CD4-positive, alpha-beta T cell treated with Interferon alpha-2 for 1 hour (primary cell): ENCODE measurements at places on chromosomes 1 and 21.

DNA sequence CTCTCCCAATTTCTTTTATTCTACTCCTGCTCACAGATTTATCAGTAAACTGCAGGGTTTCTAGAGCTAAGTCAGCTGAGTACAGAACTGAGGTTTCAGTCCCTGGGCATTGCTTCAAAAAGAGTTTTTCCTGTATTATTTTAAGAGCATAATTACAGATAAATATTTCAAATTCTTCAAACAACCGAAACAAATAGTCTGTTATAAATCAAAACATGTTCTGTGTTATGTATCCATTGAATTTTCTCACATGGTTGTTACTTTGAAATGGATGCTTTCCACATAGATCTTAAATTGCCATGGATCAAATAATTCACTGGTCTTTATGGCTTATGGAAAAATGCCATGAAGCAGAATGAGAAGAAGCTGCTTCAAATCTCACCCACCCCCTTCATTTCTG is 64.5 kb downstream of the LRRC8C start:
- no peak for DNase-seq

DNA sequence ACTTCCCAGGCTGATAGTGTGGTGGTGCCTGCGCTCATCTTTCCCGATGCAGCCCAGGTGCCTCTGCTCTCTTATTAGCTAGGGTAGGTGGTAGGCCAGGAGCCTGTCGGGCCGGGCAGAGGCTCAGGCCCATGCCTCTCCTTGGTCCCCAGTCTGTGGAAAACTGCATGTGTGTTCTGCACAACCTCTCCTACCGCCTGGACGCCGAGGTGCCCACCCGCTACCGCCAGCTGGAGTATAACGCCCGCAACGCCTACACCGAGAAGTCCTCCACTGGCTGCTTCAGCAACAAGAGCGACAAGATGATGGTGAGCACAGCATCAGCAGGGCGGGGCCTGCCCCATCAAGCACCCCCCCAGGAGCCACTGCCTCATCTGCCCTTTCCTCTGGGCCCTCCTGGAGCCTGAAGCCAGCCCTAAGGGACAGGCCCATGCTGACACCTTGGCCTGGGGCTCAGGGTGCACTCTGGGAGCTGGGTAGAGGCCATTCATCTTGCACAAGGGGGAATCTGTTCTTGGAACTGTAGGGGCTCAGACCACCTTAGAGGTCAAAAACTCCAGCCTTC is 38.6 kb downstream of the PKP1 start:
- no peak for DNase-seq

- DNase-seq, result no peak
These were observed 33.8 kb downstream of the THAP3 start for GRCh38 chr1:6658359-6659060.

GRCh38 chr1:210232511-210233215 is at the start of gene SERTAD4:
SERTAD4 (plus strand) TSS chr1:210232796; CDS start chr1:210237961, 5,165 bp downstream.
- DNase-seq, result no peak

DNA sequence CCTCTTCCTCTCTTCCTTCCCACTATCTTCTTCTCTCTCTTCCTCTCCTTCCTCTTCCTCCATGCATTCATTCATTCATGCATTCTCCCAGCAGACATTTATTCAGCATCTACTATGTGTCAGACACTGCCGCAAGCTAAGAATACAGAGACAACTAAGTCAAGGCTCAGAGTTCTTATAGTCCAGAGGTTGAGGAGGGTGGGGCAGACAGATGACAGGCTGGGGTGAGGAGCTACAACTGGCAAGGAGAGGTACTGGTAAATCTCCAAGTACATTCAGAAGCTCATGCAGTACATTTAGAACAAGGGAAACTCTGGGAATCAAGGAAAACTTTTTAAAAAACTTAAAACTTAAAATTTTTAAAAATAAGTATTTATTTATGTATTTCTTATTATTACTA is 56.4 kb upstream of the FMOD start:
- no peak for DNase-seq

DNA sequence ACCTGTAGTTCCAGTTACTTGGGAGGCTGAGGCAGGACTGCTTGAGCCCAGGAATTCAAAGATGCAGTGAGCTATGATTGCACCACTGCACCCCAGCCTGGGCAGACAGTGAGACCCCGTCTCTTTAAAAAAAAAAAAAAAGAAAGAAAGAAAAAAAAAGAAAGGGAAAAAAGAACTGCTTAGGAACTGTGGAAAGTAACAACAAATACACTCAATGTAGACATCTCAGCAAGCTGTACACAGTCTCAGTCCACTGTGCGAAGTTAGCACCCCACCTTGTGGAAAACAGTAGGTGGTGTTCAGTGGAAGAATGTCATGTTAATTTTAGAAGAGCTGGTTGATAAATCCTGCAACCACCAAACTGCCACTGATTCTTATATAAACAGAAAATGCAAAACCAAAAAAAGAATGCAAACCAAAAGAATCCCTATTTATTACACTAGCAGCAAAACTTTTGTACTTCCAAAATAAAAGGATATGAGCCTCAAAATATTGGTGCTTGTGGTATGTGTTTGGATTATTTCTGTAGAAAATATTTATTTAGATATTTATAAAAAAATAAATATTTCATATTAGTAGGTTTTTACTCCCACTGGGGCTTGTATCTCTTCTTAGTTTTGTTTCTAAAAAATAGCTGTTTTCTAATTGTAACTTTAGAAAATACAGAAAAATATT is 31.1 kb downstream of the ALG14 start:
- DNase-seq, result peak; percentile 10

DNA sequence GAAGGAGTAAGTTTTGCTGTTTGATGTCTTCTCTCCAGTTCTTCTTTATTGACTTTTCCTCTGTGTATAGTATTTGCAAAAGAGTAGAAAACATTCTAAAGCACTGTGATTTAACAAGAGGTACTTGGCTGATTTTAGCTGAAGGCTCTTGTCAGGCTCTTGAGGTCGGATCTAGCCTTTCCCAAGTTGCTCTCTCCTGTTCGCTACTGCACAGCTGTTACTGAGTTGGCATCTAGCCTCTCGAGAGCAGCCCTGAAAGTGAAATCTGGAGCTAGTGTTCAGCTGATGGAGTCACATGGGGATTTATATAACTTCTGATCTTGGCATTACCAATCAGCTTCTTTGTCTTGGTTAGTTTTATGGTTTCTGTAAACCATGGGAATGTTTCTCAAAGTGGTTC is 193.1 kb downstream of the RYR2 start:
- DNase-seq, result no peak

DNA sequence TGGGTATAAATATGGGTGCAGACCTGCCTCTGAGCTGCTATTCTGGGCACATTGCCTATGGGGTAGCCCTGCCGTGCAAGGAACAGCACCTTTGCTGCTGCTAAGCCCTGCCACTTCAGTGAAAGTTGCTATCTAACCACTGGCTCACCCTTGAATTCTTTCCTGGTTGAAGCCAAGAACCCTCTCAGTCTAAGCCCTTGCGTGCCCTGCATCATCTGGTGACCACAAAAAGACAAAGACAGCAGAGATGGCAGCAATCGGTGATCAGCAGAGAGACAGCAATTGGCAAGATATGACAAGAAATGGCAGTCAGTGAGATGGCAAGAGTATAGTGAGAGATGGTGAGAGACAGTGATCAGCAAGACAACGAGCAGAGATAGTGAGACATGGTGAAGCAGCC is 418.3 kb downstream of the MATN1 start:
- DNase-seq, result no peak

- DNase-seq, result no peak
These were observed 56.9 kb upstream of the LBR start for GRCh38 chr1:225484657-225485214.

- no peak for DNase-seq
These were observed 379.8 kb upstream of the RUNX1 start for GRCh38 chr21:35428937-35429336.

- no peak for DNase-seq
These were observed 309.3 kb downstream of the DISC1 start for GRCh38 chr1:231935856-231936255.

DNA sequence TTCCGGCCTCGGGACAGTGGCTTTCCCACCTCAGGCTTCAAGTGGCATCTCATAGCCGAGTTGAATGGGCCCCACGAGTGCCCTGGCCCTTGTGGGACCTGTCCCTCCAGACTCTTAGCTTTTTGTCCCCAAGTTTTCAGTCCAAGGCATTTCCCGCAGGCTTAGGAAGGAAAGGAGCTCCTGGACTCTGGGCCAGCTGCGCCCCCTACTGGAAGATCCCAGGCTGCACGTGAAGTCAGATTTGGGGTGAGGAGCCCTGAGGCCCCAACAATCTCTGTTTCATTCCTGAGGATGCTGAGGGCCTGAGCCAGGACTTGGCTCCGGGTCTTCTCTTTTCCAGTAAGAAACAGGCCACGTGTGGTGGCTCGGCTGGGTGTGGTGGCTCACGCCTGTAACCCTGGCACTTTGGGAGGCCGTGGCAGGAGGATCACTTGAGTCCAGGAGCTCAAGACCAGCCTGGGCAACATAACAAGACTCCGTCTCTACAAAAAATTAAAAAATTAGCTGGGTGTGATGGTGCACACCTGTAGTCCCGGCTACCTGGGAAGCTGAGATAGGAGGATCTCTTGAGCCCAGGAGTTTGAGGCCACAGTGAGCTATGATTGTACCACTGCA is 67.4 kb downstream of the ARHGEF10L start:
- peak; percentile 47 for DNase-seq

GRCh38 chr1:208202333-208202995 is 41.7 kb downstream of the PLXNA2 start:
- DNase-seq, result no peak

- peak; percentile 5 for DNase-seq
These were observed 3.3 kb downstream of the CNST start for GRCh38 chr1:246569248-246570238.

DNA sequence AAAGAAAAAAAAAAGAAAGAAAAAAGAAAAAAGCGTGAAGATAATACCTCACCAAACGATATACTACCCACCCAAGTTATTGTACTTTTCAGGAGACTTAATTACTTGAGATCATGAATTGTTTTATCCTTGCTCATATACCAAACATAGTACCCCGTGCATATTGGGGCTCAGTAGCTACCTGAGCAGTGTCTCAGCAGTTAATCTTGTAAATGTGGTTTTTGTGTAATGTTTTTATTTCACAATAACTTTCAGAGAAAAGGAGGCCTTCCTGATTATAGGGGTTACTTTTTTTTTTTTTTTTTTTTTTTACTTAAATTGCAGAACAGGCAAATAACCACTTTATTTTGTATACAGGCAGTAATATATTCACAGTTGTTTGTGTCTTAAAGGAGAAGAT is 80.3 kb downstream of the OSBPL9 start:
- no peak for DNase-seq

DNA sequence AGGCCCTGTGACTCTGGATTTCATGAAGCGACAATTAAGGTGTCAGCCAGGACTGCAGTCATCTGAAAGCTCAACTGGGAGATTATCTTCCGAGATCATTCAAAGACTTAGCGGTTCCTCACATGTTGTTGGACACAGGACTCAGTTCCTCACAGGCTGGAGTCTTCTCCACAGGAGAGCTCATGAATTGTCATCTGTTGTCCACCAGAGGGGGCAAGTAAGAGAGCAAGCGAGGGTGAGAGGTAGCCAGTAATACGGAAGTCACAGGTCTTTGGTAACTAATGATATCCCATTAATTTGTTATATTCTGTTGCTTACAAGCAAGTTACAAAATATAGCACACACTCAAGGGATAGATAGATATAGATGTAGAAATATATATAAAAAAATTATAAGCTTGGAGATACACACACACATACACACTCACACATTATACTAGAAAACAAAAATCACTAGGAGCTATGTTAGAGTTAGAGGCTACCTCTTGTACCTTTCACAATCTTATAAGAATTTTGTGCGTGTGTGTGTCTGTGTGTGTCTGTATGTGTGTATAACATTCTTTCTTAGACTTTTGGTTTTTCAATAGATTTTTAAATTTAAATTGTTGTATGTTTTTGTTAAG is 1695.3 kb downstream of the BRINP3 start:
- DNase-seq, result no peak

DNA sequence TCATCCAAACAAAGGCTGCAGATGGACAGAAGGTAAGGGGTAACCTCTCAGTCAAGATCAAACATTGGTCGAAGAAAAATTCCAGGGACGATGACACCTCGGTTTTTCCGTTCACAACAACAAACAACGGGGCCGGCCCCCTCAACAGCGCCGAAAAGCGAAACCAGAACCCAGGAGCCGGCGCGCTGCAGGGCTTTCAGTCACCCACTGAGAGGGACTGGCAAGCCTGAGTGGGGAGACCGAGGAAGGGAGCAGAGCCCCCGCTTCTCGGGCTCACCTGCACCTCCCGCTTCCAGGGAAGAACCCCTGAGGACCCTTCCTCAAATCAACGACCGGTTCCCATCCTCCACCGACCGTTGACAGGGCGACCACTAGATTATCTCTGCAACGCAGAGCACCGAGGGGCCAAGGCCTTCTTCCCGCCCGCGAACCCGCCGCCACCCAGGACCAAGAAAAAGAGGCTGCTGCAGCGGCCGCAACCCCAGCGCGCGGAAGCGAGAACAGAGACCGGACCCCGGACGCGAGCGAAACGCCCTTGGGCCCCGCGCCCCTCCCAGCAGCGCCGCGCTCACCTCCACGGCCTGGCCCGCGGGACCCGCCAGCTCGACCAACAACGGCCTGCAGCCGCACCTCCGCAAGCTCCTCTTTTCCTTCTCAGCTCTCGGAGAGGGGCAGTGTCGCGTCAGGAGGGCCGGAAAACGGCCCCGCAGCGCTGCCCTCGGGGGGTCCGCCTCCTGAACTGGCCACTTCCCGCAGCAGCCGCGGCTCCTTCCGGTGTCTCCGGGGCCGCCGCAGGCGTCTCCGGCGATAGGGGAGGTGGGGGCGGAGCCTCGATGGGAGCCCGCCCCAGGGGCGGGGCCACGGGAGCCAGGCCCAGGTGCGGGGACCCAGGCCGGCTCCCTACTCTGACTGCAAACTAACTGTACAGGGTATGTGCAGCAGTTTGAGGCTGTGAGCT is at the start of gene USP33:
USP33 (minus strand) TSS at position 782 of the 958 bp plus-strand sequence. CDS start 18,155 bp downstream, outside the sequence.
- DNase-seq, result peak; percentile 92

DNA sequence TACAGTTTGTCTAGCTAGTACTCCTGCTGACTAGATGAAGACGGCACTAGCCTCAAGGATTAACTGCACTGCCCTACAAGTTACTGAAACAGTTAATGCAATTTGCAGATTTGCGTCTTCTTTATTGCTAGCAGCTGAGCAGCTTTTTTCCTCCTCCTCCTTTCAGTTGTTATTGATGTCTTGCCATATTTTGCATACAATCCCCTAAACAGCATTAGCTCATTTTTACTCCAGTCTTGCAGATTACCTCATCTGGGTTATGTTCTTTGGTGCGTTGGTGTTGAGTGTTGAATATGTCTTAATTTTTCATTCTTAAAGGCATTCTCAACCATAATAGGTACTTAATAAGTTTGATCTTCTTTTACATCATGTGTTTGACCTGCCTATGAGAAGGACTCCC is 363.4 kb upstream of the LYPLAL1 start:
- DNase-seq, result no peak

GRCh38 chr21:33829844-33830243 is 85.8 kb downstream of the ATP5PO start:
- DNase-seq, result no peak

GRCh38 chr1:24972221-24972914 is 42.3 kb upstream of the RUNX3 start:
- DNase-seq, result no peak

GRCh38 chr1:109214695-109215623 is 1.2 kb downstream of the SARS1 start:
- no peak for DNase-seq
